ENCODE measurements at places on chromosomes 16 and 17. TPM values are rescaled to one million over a fixed set of nuclear protein-coding genes. Genes with fewer than 3 reads are reported as not detected.

The EME1 gene
- 0.48 TPM for total RNA-seq

The DPEP3 gene
- not detected for total RNA-seq

The RNF227 gene
- 20.5 TPM for total RNA-seq

The RAB26 gene
- 1.7 TPM for total RNA-seq

The KRT12 gene
- total RNA-seq = not detected

The COX4I1 gene
- total RNA-seq = 442 TPM

The TBX4 gene
- total RNA-seq = not detected

All from tracheal epithelial cell (primary cell).